ENCODE measurements at places on chromosomes 2 and 18. TPM values are rescaled to one million over a fixed set of nuclear protein-coding genes. Genes with fewer than 3 reads are reported as not detected.

- DNase-seq: no peak
Observed at GRCh38 chr2:40372283-40372985, 79.5 kb downstream of the SLC8A1 start.

The PLA2R1 gene
- 1.3 TPM for total RNA-seq

GRCh38 chr2:74567881-74568280 is 13.4 kb downstream of the DOK1 start:
- DNase-seq: no peak

The UGT1A3 gene
- not detected for total RNA-seq

The MAB21L4 gene
- 0.81 TPM for total RNA-seq

DNA sequence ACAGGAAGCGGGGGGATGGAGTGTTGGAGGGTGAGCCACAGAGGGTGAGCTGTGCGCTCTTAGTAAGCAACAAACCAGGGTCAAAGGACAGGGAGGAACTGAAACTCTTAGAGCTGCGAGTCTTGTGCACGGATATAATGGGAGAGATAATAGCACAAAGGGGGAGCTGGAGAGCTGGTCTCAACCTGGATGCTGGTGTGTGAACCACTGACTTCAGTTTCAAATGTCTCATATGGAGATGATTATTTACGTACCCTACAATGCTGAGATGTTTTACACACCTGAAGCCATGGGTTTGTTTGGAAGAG is 35.9 kb downstream of the PTGR3 start:
- DNase-seq: no peak

- no peak for DNase-seq
Observed at GRCh38 chr2:232464544-232464885, 8.6 kb downstream of the ALPI start.

The SERPINB4 gene
- total RNA-seq: not detected

The NEMP2 gene
- 5.1 TPM for total RNA-seq

- no peak for DNase-seq
Observed at GRCh38 chr2:26651470-26651771, 10.3 kb upstream of the CIB4 start.

- no peak for DNase-seq
Observed at GRCh38 chr2:62140426-62141141, 55.3 kb upstream of the B3GNT2 start.
